T-helper 9 cell (primary cell): ENCODE measurements at places on chromosomes 12 and 14.

GRCh38 chr12:4107911-4108697 lies 165.5 kb upstream of the CCND2 start:
- DNase-seq, result no peak

DNA sequence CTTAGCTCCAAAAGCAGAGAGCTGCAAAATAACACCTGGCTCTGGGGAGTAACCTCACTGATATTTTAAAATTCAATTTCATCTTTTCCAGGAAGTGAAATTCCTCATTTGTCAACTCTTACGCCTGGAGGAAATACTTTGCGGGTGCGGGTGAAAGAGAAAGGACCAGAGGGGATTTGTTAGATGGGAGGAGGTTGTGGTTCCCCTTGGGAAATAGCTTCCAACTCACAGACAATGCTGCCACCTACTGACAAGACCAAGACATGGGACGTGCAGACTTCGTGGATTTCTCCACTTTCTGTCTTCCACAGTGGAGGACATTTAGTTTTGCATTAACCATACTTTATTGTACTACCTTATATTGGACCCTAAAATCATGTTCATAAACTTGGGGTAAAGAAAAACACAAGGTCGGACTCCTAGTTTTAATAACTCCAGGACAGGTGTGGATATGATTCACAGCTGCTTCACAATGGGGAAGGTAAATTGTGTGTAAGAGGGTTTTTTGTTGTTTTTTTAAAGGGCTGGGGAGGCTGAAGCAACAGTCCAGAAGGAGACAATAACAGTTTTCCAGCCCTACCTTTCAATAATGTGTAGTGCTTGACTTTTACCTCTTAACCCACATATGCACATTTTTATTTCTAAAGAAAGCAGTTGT lies 10.8 kb downstream of the FBXL14 start:
- peak; percentile 52 for DNase-seq

DNA sequence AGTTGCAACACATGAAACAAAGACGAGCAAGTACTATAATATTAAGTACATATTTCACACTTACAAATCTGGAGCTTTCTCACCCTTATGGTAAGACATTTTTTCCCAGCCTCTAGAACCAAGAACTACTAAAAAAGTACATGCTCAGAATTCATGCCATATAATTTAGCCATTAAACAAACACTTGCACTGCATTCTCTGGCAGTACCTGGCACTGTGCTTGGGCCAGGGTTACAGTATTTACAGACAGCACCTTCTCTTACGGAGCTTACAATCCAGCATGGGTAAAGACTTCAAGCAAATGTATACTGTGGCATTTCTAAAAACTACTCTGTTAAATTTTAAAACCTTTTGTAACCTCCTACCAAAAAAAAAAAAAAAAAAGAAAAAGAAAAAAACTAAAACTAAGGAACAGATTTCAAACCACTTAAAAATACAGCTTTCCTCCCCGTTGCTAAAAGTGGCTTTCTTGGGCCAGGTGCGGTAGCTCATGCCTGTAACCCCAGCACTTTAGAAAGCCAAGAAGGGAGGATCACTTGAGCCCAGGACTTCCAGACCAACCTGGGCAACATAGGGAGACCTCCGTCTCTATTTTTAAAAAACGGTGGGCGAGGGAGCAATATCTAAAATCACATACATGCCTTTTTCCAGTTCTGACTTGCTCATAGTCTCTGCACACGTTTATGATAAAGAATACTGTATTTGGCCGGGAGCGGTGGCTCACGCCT lies 956 bp downstream of the GNPTAB start:
- DNase-seq, result no peak

DNA sequence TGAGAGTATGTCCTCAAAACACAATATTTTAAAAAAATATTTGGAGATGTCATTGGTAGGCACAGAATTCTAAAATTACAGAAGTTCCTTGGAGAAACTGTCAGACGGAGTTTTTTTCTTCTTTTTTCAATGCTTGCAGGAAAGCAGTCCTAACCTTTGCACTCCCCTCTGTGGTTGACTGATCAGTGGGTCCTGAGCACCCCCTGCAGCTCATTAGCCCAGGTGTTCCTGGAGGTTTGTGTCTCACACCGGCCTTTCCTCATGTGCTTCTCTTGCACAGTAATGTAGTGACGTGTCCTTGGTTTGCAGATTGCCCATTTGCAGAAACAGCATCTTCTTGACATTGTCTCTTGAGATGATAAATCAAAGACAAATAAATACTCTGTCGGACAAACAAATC lies 513.0 kb downstream of the TMEM121 start:
- no peak for DNase-seq

GRCh38 chr12:20105943-20106342 lies 262.4 kb upstream of the PDE3A start:
- DNase-seq, result no peak

GRCh38 chr14:33934043-33934750 lies 16.7 kb downstream of the EGLN3 start:
- no peak for DNase-seq

DNA sequence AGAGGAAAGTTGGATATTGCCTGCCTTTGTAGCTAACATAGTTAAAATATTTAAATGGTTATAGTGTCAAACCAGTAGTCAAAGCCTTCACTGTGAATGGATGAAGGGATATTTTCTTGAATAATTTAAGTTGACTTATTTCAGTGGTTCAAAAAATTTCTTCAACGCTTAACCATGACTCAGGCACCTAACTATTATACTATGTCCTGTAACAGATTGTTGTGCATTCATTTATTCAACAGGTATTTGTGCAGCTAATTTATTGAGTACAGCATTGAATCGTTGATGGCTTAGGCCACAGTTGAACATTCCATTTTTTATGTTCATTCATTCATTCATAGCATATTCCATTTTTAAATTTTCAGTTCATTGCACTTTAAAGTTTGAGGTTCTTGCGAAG lies 9.2 kb downstream of the HIF1A start:
- no peak for DNase-seq

- DNase-seq, result no peak
These were observed 3.6 kb downstream of the LARP4 start for GRCh38 chr12:50404307-50404706.

- DNase-seq, result no peak
These were observed 166.5 kb downstream of the MSRB3 start for GRCh38 chr12:65444996-65445395.

DNA sequence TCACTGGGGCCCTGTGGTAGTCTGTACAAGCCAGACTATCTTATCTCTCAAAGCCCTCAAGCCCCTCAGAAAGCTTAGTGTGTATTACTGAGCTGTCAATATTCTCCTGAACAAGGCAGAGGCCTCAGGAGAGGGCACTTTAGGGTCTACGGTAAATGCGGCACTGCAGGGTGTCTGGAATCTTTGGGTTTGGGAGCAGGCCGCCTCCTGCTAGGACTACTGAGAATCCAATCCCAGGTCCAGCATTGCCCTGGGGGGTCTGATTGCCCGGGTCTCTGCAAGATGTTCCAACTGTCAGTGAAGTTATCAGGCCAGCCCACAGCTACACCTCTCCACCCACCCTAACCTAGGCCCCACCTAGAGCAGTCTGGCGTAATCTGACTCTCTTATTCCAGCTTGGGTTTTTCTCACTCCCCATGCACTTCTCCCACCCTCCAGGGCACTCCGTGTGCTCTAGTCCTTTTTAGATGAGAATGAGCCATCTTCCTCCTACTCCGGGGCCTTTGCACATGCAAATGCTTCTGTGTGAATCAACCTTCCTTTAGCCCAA lies 4.3 kb upstream of the ZFP36L1 start:
- no peak for DNase-seq

- DNase-seq, result no peak
These were observed 22.0 kb downstream of the RPS6KA5 start for GRCh38 chr14:91038439-91038838.
